AG10803 (cell line): ENCODE measurements at places on chromosomes 2 and 18.

- DNase-seq: no peak
These were observed 190.1 kb downstream of the ZNF385B start for GRCh38 chr2:179671043-179671981.

DNA sequence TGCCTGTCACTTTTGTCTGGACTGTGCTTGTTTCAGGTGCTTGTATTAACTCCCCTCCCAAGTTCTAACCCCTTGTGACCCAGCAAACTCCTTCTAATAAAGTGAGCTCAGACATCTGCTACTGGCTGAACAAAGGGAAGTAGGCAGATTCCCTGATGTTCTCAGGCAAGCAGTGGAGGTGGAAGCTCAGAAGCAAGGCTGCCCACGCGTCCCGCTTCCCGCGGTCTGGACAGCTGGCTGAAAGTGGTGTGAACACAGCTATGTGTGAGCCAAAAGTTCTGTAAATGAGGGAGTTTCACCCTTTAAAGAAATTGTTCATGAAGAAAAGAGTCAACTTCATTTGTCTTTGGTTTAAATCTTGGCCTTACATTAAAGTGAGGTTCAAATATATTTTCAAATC, 40.0 kb downstream of the NAPG start:
- DNase-seq: no peak

DNA sequence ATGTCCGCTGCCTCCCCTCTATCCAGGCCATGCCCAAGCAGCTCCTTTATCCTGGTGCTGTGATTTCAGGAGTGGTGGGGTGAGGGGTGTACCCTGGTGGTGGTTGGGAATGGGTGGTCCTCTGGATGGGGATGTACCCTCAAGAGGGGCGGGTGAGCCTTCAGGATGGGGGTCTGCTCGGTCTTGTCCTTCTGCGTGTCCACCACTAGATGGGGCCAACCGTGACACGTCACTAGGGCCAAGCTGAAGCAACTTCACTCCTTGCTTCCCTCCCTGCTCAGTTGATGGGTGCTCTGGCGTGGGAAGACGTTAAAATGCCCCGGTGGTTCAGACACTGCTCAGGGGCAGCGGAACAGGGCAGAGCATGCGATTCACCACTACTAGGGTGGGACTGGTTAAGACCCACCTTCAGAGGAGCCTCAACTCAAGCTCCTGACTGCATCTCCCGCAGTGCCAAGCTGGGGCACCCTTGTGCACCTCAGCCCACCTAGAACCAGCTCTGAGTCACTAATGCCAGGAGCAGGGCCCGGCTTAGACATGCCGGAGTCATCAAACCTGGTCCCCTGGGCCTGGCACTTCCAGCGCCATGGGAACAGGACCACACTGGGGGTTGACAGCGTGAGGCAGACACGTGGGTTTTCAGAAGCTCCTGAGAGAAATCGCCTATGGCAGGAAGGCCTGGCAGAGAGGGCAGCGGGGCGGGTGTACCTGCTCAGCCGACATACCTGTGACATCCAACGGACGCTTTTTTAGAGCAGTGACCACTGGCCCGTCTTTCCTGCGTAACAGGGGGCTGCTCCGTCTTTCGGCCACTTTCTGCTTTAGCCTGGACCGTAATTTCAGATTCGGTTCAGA, 256.7 kb downstream of the HDAC4 start:
- peak; percentile 54 for DNase-seq

DNA sequence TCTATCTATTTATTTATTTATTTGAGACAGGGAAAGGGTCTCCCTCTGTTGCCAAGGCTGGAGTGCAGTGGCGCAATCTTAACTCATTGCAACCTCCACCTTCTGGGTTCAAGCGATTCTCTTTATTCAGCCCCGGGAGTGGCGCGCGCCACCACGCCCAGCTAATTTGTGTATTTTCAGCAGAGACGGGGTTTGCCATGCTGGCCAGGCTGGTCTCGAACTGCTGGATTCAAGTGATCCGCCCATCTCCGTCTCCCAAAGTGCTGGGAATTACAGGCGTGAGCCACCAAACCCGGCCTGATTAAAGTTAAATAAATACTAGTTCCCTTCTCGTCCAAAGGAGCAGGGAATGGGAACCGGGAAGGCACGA, 4.2 kb upstream of the CTDSP1 start:
- no peak for DNase-seq

DNA sequence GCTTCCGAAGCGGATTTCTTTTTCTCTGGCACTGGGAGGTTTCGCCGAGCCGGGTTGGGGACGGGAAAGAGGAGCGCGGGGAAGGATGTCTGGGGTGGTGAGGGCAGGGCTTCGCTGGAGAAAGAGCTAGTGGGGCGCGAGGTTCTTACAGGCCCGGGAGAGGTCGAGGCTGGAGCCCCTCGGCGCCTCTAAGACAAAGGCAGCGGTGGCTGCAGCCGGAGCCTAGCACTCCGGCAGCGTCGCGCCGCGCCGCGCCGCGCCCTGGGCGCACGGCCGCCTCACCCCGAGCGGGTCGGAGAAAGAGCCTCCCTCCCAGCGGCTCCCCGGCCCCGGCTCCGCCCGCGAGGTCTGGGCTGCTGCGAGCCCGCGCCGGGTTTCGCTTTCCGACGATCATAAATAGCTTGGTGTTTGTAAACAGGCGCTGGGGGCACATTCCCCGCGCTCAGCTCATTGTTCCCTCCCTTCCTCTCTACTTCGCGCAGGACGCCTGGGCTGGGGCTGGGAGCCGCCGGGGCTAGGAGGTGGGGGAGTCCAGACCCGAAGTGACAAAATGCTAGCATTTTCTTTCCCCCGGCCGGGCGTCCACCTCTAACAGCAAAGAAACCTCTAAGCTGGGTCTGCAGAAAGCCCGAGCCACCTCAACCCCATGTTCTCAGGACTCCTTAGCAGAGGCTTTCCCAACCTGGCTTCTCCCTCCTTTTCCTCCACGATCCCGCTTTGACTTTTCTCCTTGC, 813 bp upstream of the MEIS1 start:
- DNase-seq: peak; percentile 74

DNA sequence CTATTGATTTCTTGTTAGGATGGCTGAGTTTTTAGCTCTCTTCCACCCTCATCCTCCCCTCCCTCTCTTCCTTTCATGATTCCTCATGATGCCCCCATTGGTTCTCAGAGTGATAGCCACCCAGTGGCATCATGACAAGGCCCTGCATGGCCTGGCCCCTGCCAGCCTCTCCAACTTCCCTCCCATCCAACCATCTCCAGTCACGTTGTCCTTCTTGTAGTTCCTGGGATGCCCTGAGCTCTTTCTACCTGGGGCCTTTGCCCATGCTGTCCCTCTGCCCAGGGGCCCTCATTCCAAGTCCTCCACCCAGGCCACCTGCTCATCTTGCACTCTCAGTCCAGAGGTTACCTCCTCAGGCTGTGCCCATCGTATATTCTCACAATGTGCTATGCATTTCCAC, 247.5 kb downstream of the TFCP2L1 start:
- DNase-seq: no peak

- DNase-seq: no peak
These were observed 111.3 kb downstream of the RIF1 start for GRCh38 chr2:151520976-151521375.

- no peak for DNase-seq
These were observed 138.9 kb downstream of the HDAC4 start for GRCh38 chr2:239261796-239262483.

GRCh38 chr2:72115110-72116080, 32.3 kb downstream of the CYP26B1 start:
- peak; percentile 83 for DNase-seq

DNA sequence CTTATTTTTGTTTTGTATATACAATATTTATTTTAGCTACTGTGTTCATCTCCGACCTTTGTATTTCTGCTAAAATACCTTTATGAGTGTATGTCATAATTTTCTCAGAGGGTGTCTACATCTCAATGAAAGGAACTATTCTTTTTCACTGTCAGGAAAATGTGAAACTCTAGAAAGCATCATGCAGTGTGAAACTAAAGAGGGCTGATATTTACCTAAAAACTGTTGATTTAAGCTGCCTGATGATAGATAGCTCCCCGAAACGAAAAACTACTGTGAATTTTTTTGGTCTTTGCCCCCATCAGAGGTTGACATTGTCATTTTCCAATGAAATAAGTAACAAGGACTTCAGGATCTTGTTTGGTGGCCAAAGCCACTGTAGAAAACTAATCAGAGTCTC, 38.8 kb downstream of the TMEM178A start:
- DNase-seq: no peak

- peak; percentile 45 for DNase-seq
These were observed 30.8 kb downstream of the CREG2 start for GRCh38 chr2:101356521-101356920.

- DNase-seq: no peak
These were observed 511.3 kb upstream of the RAB12 start for GRCh38 chr18:8097927-8098326.

DNA sequence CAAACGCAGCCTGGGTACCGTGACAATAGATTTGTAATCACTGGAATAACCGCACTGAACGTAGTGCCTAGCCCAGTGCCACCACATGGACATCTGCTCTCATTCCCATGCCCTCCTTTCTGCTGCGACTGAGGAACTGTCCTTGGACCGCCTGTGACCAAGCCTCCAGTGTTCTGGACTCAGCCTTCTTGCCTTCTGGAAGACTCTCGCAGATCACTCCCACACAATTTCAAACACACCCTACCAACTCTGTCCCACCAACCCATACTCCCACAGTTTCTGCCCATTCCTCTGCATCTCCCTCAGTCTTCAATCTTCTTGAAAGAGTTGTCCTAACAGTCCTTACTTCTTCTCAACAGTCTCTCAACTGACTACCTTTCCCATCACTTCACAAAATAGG, 2.1 kb downstream of the RNF149 start:
- DNase-seq: peak; percentile 6

DNA sequence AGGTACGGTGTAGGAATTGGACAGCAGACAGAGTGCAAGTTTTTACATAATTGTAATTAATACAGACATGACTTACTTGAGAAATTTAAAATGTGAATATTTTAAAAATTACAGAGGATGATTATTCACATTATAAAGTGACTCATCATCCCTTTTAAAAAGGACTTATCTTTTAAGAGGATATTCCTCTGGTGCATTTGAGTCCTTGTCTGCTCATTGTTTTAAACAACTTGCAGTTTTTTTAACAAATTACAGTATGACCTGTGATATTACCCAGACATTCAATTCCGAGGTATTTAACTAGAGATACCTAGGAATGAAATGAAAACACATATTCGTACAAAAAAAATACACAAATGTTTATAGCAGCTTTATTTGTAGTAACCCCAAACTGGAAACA, 38.0 kb downstream of the SPTBN1 start:
- no peak for DNase-seq

- DNase-seq: peak; percentile 3
These were observed 127.7 kb downstream of the DOK6 start for GRCh38 chr18:69528435-69528834.

DNA sequence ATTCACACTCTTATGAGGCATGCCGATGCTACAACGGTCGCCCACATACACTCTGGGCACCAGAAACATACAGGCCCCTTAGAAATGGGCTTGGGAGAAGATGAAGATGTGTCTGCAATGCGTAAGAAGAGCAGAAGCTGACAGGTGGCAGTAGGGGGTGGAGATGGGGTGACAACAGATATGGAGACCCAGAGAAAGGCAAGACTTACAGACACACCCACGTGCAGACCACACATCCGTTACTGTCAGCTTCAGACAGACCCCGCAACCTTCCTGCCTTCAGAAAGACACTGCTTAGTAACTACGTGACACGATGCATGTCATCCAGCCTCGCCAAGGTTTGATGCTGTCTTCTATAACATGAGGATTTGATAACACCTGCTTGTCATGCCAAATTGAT, 89.5 kb downstream of the ZFP36L2 start:
- no peak for DNase-seq

GRCh38 chr18:37448946-37449345, 116.7 kb downstream of the CELF4 start:
- DNase-seq: no peak

DNA sequence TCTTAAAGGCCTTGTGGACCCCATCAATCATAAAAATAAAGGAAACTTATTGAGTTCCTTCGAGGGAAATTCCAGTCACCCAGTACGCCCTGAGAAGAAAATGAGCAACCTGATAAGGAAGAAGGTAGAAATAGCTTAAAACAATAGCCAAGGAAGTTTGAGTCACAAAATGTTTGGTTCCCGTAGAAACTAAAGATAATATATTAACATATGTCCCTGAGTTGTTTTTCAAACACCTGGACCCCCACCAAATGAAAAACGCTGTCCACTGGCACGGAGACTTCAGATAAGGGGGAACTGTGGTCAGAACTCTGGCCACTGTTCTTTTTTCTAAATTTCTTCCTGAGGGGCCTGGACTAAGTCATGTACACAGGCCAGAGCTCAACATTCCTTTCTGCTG, 669.1 kb downstream of the ADCYAP1 start:
- no peak for DNase-seq

DNA sequence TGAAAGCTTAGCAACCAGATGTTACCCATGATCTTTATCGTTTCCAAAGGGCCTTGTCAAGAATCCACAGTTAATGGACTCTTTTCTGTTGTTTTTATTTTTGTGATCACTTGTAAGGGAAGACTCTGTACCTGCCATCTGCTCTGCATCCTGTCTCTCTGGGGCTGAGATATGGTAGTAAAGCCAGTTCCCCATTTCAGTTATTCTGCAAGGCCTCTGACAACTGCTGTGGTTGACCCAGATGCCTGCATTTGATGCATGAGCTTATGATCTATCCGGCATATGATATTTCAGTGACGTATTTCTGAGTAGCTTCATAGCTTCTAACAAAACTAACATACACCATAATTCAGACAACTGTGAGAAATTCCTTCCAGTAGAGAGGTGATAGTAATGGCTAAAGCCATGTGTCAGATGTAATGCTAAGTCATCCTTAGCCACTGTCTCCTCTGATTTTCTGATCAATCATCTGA, 105.1 kb downstream of the TPO start:
- DNase-seq: no peak

GRCh38 chr2:239299218-239299939, 101.4 kb downstream of the HDAC4 start:
- DNase-seq: no peak

DNA sequence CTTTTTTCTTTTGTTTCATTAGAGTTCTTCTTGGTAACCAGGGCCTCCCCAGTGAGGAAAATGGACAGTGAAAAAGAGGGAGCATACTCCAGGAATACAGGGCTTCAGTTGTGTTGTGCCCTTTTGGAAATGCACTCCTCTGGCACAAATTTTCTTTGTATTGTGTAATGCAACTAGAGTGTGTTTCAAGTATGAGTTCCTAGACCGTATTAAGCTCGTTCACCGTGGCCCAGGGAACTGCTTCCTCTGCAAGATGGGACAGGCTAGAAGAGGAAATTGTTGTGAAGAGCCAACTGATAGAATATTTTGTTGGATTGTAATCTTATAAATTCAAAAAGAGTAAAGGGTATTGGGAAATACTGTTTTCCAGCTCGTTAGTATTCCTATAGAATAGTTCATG, 137.2 kb upstream of the TTC39C start:
- DNase-seq: no peak

- DNase-seq: no peak
These were observed 101.2 kb downstream of the RTP5 start for GRCh38 chr2:241970716-241971115.

GRCh38 chr2:67566958-67567635, 170.0 kb downstream of the ETAA1 start:
- no peak for DNase-seq

- no peak for DNase-seq
These were observed 193.5 kb upstream of the CCDC68 start for GRCh38 chr18:55152801-55153200.
